ENCODE measurements at places on chromosomes 7 and 10. TPM values are rescaled to one million over a fixed set of nuclear protein-coding genes. Genes with fewer than 3 reads are reported as not detected.

The HIBADH gene
- 12.5 TPM for total RNA-seq

The GRID1 gene
- not detected for total RNA-seq

The UCMA gene
- not detected for total RNA-seq

The CALML3 gene
- not detected for total RNA-seq

The GOLGA7B gene
- total RNA-seq, result 14.9 TPM

The SLC29A4 gene
- total RNA-seq, result 0.49 TPM

The C10orf105 gene
- total RNA-seq, result 0.45 TPM

The PLEKHS1 gene
- not detected for total RNA-seq

The WDR11 gene
- 38.2 TPM for total RNA-seq

The NRP1 gene
- not detected for total RNA-seq
